Peyer's patch (tissue), 4 donors: ENCODE measurements at places on chromosomes 4 and X. TPM values are rescaled to one million over a fixed set of nuclear protein-coding genes. Genes with fewer than 3 reads are reported as not detected.

The SOD3 gene
- total RNA-seq: 3.7 TPM

The TLR3 gene
- 49.4 TPM for total RNA-seq

DNA sequence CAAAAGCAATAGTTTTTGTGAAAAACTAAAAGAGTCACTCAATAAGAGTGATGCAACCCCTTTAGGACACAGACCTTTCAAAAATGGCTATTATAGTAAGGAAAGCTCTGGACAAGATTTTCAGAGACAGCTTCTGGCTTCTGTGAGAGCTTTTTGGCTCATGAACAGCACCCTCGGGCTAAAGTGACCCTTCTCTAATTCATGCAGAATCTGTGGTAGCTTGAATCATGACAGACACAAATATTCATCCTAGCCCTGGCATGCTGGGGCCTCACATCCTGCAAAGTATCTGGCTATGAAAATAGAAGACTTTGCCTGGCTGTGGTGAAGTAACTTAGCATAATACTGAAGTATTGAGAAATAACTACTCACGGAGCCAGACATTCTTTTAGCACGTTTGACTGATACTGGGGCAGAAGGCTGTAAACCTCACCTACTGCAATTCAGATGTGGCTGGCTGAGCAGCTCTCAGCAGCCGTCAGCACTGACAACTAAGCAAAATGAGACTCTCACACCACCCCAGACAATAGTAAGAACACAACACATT, 327.3 kb downstream of the MAPK10 start:
- no peak for DNase-seq

The GLRA3 gene
- total RNA-seq: not detected

DNA sequence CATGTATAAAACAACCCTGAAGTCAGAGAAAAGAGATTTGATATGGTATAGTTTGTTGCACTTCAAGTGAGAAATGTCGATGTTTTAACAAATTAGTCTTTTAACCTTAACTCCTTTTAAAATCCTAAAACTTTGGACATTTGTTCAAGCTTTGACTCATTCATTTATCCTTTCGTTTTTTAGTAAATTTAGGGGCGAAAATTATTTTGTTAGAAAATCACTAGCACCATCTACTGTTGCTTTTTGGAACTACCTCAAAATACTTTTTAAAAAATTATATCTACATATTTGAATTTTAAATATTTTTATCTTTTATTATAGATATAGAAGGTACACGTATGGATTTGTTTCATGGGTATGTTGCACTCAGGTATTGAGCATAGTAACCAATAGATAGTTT, 165.1 kb upstream of the POF1B start:
- DNase-seq: no peak
